Choroid plexus epithelial cell (primary cell): ENCODE measurements at places on chromosomes 12 and 14.

DNA sequence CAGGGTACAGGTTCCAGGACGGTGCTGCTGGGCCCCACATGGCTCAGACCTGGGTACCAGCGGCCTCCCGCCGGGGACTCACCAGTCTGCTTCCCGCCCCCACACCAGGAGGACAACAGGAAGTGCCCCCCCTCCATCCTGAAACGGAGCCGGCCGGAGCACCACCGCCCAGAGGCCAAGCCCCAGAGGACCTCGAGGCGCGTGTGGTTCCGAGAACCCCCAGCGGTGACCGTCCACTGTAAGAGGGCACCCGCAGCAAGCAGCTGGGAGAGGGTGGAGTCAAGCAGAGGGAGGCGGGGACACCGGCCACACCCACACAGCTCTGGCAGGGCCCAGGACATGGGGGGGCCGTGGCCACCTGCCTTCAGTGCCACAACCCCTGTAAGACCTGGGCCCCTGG, 8.1 kb downstream of the C14orf180 start:
- no peak for DNase-seq

GRCh38 chr14:53055003-53055402, 98.1 kb downstream of the DDHD1 start:
- peak; percentile 83 for DNase-seq

DNA sequence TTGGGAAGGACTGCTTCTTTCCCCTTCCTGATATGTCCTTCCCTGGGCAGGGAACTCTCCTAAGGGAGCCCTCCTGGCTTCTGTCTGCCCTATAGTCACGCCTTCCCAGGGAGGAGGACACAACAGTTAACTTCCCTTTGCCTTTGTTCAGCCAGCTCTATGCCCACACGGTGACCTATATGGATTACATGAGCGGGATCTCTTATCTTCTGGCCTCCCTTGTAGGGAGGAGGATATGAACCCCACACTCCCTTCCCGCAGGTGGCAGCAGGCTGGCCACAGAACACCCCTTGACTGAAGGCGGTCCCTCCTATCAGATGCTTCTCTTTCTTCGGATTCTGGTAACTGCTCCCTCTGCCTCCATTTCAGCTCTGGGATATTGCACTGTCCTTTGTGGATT, 135.6 kb upstream of the MAX start:
- no peak for DNase-seq

GRCh38 chr12:38155526-38156496, 160.8 kb upstream of the ALG10B start:
- no peak for DNase-seq

DNA sequence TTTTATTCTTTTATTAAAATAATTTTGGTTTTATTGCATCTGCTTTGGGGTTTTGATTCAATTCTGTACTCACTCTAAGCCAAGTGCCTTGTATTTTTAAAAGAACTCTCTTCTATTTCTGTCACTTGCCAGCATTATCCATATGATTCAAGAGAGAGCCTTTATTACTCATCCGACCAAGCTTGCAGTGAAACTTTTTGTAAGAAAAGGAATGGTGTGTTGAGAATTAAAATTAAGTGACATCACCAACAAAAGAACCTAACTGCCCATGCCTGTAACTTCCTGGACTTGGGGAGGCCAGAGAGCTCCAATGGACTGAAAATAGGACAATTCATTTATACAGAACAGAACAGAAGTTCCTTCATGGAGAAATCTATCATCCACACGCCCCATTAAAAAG, 52.1 kb downstream of the GALNT4 start:
- DNase-seq: peak; percentile 29

DNA sequence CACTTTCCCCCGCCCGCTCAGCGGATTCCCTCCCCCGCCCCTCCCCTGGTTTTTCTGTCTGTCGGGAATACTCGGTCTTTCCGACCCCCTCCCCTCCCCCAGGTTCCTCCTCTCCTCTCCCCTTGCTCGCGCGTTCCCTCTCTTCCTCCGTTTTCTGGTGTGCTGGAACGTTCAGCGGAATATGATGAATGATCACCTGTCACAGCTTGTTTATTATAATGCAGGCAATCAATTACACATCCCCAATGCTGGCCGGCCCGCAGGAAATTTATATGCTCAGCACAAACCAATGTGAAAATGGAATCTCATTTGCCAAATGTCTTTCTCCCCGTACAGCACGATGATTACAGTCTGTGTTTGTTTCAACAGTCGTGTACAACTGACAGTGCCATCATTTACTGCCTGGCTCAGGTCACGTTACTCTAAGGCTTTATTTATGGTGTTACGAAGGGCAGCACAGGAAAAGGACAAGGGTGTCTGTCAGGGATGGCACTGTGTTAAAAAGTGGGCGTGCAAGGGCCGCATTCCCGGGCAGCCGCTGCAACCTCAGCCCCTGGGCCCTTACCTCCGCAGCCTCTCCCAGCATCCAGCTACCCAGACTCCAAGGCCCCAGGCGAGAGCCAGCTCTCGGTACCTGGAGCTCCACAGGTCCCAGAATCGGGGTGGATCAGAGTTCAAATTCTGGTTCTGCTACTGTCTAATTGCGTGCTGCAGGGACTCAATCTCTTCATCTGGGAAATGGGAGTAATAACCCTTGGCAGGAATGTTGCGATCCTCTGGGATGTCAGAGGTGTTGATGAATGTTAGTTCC, 24.7 kb upstream of the MAP1LC3B2 start:
- DNase-seq: no peak

DNA sequence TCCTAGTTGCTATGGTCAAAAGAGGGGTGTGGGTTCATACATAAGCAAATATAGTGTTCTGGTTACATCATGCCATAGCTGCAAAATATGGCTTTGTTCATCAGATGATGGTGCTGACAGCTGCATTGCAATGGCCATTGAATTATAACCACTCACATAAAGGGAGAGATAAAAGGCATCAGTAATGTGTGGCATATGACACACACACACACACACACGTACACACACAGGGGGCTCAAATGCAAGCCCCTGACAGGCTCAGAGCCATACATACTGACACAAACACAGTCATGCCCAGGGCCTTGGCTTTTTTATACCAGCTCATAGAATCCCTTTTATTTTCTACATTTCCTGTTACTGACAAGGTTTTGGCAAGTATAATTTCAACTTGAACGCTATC, 698.9 kb downstream of the BCL11B start:
- no peak for DNase-seq

GRCh38 chr14:86541972-86542371, 1012.0 kb downstream of the FLRT2 start:
- DNase-seq: no peak

DNA sequence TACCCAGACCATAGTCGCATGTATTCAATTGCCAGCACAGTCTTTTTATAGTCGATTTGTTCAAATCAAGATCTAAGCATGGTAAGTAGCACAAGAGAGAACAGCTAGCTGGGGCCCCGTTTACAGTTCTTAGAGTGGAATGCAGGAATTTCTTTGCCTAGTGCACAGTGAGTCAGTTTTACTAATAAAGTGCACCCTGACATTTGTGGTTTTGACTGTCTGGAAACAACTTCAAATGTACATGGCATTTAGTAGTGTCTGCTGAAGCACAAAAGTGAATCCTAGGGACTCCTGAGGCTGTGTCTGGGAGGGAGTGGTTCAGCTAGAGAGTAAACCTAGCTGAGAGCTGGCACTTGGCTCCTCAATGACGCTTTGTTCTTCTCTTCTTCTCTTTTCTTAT, 64.9 kb downstream of the TMX1 start:
- DNase-seq: peak; percentile 98

DNA sequence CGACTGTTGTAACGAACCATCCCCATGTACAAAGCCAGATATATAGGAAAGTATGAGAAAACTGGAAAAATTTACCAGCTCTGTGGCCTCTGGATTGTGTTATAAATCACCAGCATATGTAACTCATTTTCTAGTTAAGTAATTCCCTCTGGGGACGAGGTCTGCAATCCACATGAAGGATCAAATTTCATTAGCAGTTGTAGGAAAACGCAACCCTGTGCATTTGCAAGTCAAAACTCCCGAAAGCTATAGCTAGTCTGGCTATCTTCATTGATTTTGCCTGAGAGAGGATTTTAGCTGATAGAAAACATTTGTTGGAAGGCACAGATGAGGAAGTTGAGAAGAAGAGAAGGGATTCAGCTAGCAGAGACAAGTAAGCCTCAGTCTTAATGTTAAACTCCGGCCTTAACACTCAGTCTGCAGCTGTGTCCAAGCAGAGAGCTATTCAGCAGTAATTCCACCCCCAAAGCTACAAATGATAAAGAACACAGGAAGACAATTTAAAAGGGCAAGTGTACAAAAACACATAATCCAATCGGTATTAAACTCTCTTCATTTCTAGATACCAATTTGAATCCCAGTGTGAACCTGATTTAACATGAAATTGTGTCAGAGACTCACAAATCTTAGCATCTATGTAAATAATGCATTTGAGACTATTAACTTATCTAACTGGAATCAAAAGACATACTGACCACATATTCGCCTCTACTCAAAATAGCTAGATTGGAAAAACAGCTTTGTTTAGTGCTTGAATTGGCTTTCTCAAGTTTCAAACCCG, 54.2 kb upstream of the CERS5 start:
- DNase-seq: peak; percentile 94

DNA sequence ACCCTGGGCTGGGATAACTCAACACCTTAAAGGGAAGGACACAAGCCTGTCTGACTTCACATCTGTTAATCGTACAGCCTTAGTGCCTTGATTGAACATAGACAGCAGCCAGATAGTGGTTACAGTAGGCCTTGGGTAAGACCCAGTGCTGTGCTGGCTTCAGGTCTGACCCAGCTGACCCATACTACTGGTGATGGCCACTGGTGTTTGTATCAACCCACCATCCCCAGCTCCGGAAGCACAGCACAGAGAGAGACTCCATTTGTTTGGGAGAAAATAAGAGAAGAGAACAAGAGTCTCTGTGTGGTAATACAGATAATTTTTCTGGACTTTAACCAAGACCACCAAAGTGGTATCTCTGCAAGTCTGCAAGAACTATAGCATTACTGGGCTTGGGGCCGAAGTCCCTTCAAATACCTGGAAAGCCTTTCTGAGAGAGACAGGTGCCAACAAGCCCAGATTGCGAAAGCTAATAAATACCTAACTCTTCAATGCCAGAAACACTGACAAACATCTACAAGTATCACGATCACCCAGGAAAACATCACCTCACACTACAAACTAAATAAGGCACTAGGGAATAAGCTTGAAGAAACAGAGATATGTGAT, 330.1 kb upstream of the GARIN2 start:
- DNase-seq: no peak

DNA sequence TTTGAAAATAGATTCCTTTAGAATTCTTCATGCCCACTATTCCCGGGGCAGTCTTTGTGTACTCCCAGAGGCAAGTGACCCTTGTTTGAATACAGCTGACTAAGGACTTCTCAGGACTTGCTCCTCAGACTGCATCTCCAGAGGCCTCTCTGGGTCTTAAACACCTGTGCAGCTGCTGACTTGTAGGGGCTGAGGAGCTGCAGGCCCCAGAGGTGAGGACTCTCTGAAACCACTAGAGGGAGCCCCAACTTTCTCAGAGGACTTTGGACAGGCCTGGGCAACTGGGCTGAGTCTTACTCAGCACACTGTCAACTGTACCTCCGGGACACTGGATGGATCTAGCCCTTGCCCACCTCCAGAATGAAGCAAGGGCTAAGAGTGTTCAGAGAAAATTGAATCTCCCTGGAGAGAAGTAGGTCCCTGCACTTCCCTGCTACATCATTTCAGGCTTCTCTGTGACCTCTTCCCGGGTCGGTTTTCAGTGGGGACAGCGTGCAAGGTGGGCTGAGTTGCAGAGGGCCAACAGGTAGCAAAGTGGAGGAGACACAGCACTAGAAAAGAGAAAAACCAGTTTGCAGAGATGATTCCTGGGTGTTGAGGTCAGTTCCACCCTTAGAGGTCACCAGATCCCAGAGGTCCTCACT, 164.6 kb downstream of the TMEM117 start:
- DNase-seq: peak; percentile 57

DNA sequence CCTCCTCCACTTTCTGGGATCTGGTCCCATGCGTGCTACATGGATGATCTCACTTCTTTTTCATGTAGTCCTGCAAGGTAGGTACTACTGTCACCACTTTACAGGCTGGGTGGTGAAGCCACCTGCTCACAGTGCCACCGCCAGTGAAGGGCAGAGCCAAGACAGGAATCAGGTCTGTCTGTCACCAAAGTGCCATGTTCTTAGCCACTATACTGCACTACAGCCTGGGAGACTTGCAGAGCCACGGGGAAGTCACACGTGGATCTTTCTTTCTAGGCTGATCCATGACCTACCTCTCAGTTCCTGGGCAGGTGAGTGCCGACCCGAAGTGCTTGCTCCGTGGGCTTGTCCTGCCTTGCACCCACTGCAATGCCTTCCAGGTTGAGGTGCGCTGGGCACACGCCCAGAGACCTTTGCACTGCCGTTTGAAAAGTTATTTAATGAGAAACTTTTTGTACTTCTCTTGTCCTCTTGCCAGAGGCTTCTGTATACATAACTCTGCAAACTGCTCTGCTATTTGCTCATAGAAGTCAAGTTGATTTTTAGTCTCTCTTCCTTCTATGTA, 19.7 kb upstream of the CLMN start:
- no peak for DNase-seq

DNA sequence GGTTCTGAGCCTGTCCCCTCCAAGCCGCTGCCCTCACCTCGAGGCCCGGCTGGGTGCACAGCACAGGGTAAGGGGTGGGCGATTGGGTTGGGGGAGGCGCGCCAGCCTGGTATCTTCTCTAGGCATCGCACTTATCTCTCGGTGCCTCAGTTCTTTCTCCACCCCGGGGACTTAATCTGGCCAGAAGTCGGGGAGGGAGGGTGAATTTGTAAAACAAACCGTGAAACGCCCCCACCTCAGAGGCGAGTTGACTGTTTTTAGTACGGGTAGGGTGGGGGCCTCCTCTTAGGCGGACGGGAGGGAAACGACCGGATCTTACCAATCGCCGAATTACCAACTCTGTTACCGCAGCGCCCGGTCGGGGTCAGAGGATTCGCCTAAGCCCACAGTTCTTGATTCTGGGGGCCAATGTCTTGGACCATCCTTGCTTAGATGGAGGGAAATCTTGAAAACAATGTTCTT, 1.4 kb upstream of the TBX3 start:
- no peak for DNase-seq

GRCh38 chr12:47901718-47902093, 3.1 kb downstream of the VDR start:
- no peak for DNase-seq

GRCh38 chr12:112108202-112109079, at the start of gene NAA25:
Gene NAA25 (minus strand): TSS chr12:112108783. CDS start chr12:112108773, 10 bp downstream.
- peak; percentile 89 for DNase-seq

GRCh38 chr14:90060312-90060964, 1.4 kb upstream of the KCNK13 start:
- DNase-seq: peak; percentile 56

DNA sequence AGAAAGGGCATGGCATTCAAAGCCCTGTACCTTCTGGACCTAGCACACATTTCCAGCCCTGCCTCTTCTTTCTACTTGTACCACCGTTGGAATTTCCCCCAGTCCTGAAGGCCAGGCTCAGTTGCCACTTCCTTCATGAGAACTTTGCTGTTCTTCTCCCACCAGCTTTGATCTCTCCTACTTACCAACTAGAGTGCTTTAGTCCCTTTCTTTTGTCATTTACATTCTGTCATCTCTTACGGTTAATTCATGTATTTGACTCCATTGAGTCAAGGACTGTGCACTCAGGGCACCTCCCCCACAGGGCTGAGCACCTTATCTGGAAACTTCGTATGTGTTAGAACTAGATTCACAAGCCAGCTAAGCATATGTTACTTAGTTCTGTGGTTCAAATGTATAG, 26.3 kb downstream of the BICDL1 start:
- DNase-seq: no peak
